ENCODE measurements at places on chromosomes 5 and 9. TPM values are rescaled to one million over a fixed set of nuclear protein-coding genes. Genes with fewer than 3 reads are reported as not detected.

DNA sequence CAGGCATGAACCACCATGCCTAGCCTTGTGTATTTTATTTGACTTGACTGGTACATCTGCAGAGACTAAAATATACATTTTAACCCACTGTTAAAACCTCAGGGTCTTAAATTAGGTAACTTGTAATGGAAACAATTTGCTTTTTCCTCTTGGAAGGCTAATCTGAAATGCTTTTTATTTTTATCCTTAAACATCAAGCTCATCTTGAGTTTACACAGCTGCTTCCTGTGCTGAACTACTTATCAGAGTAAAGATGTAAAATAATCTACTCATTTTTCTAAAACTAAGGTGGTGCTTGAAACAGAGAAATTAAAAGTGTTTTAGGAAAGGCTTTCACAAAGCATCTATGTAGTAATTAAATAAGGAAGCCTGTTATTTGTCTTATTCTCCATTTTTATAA, 144.1 kb downstream of the ENTREP1 start:
- H3K27ac ChIP-seq = no peak overlapping the region
- H3K4me3 ChIP-seq = no peak overlapping the region
- no peak for DNase-seq

PCDHA9 gene
- total RNA-seq = 0.21 TPM

PCDHB13 gene
- total RNA-seq = 1.0 TPM

QRFP gene
- not detected for total RNA-seq

GRAMD2B gene
- total RNA-seq = 4.1 TPM

- no peaks in the 10 kb centered on the region for H3K4me1 ChIP-seq
- no peak overlapping the region for H3K27ac ChIP-seq
- H3K27me3 ChIP-seq = no peaks in the 10 kb centered on the region
- no peaks in the 10 kb centered on the region for H3K36me3 ChIP-seq
These were observed 49.7 kb downstream of the GNAQ start for GRCh38 chr9:77981907-77982306.

GRCh38 chr5:106392766-106393165, 1278.0 kb downstream of the EFNA5 start:
- H3K27me3 ChIP-seq = no peaks in the 10 kb centered on the region
- H3K4me3 ChIP-seq = no peak overlapping the region
- no peak for DNase-seq
- no peaks in the 10 kb centered on the region for H3K36me3 ChIP-seq

All from Panc1 (cell line).